Omental fat pad (tissue), 4 donors: ENCODE measurements at places on chromosomes 2 and 18.

- DNase-seq = no peak
Observed at GRCh38 chr2:156592809-156593593, 156.8 kb downstream of the GPD2 start.

DNA sequence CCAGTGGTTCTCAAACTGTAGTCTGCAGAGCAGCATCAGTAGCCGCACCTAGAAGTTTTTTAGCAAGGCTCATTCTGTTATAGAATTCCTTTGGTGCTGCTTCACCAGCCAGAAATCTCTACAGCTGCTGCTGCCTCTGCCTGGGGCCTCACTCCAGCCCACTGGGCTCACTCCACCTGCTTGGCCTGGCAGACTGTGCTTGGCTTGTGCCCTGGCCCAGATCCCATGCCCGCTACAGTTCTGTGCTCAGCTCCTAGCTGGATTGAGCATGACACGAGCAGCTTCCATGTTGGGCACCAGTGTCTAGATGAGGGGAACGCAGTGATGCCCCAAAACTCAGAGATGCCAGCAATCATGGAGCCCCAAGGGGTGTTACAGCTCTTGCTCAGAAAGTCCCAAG is 22.6 kb downstream of the MAPK4 start:
- no peak for DNase-seq

GRCh38 chr18:9987931-9988330 is 74.1 kb downstream of the VAPA start:
- DNase-seq = no peak

DNA sequence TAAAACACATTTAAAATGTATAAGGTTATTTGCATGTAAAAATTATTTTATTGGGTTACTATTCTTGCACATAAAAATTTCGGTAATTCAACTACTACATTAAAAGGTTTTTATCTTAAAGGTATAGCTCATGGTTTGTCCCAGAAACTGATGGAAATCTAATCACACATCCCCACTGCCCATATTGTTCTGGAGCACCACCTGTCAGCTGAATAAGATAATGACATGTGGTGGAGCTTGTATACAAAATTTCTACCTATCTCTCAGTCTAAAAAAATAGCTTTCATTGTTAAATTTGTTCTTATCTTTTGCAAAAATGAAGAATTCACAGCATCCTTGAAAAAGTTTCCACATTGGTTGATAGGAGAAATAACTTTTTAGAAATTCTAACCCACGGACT is 18.3 kb downstream of the ERBB4 start:
- no peak for DNase-seq

- no peak for DNase-seq
Observed at GRCh38 chr2:85119900-85120299, 13.3 kb upstream of the TCF7L1 start.
